ENCODE measurements at places on chromosomes 2 and 18. TPM values are rescaled to one million over a fixed set of nuclear protein-coding genes. Genes with fewer than 3 reads are reported as not detected.

DNA sequence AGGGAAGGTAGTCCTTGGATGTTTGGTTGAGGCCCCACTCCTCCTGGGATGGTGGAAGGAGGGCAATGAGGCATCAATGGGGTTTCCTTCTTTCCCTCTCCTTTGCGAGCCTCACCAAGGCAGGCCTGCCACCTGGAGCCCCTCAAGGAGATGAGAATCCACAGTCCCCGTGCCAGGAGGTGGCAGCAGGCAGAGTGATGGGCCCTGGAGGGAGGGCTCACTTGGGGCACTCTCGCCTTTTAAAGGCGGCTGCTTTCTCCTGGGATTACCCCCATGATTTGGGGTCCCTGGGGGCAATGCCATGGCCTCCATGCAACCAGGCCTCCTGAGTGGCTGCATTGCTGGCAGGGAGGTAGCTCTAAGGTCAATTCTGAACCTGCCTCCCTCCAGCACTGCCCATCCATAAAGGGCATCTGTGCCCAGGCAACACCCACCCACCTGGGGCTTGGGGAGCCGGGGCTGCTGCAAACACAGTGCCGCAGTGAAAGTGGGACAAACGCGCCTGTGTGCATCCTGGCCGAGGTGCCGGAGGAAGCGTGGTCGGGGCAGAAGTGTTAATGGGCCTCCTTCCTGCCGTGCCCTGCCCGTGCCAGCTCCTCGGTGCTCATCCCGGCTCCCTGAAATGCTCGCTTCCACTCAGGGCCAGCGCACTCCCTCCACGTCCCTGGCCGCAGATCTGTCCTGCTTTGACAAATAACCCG, 55.9 kb downstream of the ZFP36L2 start:
- no peak for DNase-seq

GRCh38 chr2:80482276-80482675, 177.7 kb upstream of the LRRTM1 start:
- DNase-seq: no peak

EGR4 gene
- not detected for total RNA-seq

GRCh38 chr18:25895518-25895917, 194.9 kb downstream of the SS18 start:
- no peak for DNase-seq

- no peak for DNase-seq
Observed at GRCh38 chr2:54061272-54061671, 54.1 kb upstream of the ACYP2 start.

INPP4A gene
- 17.3 TPM for total RNA-seq

GRCh38 chr2:107402330-107402729, 424.4 kb upstream of the RGPD4 start:
- peak; percentile 32 for DNase-seq

DNA sequence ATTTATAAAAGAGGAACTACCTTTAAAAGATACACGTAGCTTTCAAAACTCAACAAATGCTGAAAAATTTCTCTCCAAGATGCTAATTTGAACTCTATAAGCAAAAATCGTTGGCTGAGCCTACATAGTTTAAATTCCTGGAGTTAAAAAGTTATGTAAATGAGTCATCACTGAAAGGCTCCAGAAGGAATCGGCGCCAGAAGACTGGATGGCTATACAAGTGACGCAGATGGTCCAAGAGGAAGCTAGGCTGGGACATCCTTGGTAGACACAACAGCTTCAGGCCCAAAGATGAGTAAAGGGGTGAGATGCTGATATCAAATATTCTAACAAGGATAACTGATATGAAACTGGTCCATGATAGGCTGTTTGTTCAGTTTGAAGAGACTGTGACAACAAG, 22.8 kb upstream of the DNAH6 start:
- peak; percentile 89 for DNase-seq

- DNase-seq: peak; percentile 43
Observed at GRCh38 chr2:139411236-139411635, 631.0 kb upstream of the NXPH2 start.

GAL3ST2 gene
- not detected for total RNA-seq

RGPD4 gene
- not detected for total RNA-seq

- DNase-seq: no peak
Observed at GRCh38 chr18:59705145-59705544, 7.9 kb upstream of the CCBE1 start.

DNA sequence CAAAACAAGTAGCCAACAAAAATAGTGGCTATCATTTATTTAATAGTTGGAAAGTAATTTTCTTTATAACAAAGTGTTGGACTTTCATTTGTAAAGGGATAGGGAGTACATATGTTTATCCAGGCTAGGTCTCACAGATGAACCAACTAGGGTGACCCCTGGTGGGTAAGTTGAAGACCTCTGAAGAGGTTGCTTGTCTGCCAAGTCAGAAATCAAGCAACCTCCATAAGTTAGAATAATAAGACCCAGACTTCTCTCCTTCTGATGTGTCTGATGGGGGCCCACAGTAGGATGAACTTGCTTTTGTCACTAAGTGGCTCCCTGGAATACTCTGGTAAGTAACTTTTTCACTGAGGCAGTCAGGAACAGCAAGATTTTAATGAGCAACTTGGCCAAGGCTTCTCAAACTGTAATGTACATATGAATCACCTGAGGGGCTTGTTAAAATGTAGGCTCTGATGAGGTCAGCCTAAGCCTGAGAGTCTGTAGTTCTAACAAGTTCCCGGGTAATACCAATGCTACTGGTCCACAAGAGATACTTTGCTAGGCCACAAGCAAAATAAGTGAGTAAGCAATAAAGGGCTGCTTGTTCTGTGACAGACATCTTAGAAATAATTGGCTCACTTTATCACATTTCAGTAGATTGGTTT, 319.6 kb downstream of the PIK3C3 start:
- peak; percentile 38 for DNase-seq

GRCh38 chr2:135299658-135300244, 231.3 kb downstream of the ZRANB3 start:
- DNase-seq: peak; percentile 71

GRCh38 chr2:118641711-118642110, 205.7 kb downstream of the EN1 start:
- DNase-seq: no peak

- DNase-seq: no peak
Observed at GRCh38 chr2:102028470-102028869, 36.7 kb downstream of the IL1R2 start.

VWA3B gene
- total RNA-seq: not detected

DNA sequence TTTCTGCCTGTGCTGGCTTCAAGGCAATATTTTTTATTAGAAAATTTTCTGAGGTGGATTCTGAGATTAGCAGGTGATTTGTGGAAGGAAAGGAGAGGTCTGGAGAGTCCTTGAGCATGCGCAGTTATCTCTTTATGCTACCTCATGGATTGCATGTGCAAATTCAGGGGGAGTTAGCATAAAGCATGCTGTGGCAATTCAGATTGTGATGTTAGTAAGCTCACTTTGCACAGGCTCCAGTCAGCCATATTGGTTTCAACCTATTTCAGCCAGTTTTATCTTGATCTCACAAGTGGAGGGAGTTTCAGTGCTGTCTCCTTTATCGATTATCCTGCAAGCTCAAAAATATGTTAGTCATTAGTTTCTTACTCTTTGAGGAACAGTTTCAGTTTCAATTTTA, 2012.3 kb upstream of the PIK3C3 start:
- no peak for DNase-seq

- no peak for DNase-seq
Observed at GRCh38 chr2:9313443-9313842, 106.8 kb downstream of the ASAP2 start.

C18orf54 gene
- total RNA-seq: 8.2 TPM

SANBR gene
- total RNA-seq: 5.3 TPM

MC4R gene
- not detected for total RNA-seq

- no peak for DNase-seq
Observed at GRCh38 chr18:69978732-69979715, 31.4 kb upstream of the CD226 start.

DNA sequence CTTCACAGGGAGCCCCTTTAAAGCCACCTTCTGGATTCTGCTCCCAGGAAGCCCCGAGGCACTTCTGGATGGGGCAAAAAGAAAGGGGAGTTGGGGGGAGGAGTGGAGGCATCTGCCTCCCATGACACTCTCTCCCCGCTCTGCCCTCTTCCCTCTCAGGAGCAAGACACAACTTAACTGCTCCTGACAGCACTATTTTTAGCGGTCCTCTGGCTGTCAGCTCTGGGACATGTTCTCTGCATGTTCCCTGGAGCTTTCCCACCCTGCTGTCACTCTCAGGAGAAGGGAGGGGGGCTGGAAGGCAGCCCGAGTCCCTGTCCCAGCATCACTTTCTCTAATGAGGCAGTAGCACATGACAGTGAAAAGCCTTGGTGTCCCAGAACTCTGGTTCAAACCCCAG, 32.3 kb downstream of the PLB1 start:
- DNase-seq: no peak

SLC9A4 gene
- total RNA-seq: not detected

GRCh38 chr2:127520424-127520823, 5.9 kb downstream of the IWS1 start:
- no peak for DNase-seq

GRCh38 chr2:75324141-75324540, 124.8 kb upstream of the TACR1 start:
- peak; percentile 56 for DNase-seq

PLA2R1 gene
- total RNA-seq: 0.87 TPM

DNA sequence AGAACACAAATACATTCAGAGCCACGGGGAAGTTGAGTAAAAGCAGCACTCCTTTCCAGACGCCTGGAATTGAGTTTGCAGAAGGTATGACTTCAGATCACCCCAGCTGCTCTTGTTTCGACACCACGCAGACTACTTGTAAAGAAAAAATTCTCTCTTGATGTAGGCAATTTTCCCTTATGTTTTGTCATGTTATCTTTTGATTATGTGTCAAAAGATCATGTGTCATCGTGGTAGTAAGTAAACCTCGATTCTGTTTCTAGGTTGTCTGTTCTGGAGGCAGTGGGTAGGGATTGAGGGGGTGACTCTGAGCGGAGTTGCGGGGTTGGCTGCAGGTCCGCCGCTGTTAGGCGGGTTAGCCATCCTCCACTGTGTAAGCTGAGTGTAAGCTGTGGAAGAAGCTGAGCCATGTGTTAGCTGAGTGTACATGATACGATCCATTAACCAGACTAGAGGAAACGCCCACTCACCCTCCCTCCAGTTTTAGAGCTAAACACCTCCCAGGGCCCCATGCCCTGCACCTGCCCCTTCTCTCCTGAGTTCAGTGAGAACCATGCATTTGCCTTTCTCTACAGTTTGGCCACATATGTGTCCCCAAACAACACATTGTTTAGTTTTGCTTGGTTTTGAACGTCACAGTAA, 181.8 kb downstream of the SNTG2 start:
- no peak for DNase-seq

DNA sequence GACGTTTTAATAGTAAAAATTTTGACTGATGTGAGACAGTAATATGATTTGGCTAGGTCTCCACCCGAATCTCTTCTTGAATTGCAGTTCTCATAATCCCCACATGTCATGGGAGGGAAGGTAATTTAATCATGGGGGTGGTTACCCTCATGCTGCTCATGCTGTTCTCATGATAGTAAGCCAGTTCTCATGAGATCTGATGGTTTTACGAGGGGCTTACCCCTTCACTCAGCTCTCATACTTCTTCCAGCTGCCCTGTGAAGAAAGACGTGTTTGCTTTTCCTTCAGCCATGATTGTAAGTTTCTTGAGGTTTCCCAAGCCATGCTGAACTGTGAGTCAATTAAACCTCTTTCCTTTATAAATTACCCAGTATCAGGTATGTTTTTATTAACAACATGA, 327.0 kb upstream of the CDH7 start:
- no peak for DNase-seq

DNA sequence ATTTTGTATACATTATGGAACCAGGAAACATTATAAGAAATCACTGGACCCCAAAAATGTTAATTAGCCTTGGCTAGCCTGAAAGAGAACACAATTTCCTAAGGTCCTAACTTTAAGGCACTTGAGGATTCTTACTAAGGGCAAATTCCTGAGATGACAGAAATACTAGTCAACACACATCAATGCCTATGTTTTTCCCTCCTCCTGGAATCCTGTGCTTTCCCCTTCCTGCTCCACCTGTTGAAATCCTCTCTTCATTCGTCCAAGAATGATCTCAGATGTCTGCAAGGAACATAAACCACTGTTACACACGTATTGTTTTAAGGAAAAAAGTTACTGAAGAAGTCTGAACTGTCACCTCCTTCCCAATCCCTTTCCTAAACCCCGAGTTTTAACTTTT, 21.2 kb upstream of the DARS1 start:
- DNase-seq: peak; percentile 51

CNNM4 gene
- 2.2 TPM for total RNA-seq

Measured in HT1080 (cell line).